Caki2 (cell line): ENCODE measurements at places on chromosomes 4 and X. TPM values are rescaled to one million over a fixed set of nuclear protein-coding genes. Genes with fewer than 3 reads are reported as not detected.

The PAGE2 gene
- not detected in 2 replicates for total RNA-seq

The NUDT10 gene
- total RNA-seq = 1.9 and 6.6 TPM in 2 replicates

The AVPR2 gene
- total RNA-seq = 0.09 TPM in 1 of 2 replicates, not detected in the other

The NOX1 gene
- not detected in 2 replicates for total RNA-seq

The MAGEB17 gene
- total RNA-seq = not detected in 2 replicates

The PCDH18 gene
- total RNA-seq = not detected in 2 replicates

The ARMCX2 gene
- total RNA-seq = 63.1 and 77.1 TPM in 2 replicates

The PLXNA3 gene
- total RNA-seq = 2.2 and 2.7 TPM in 2 replicates

The TXK gene
- total RNA-seq = 0.38 TPM in 1 of 2 replicates, not detected in the other

The CCKAR gene
- not detected in 2 replicates for total RNA-seq

The SSX5 gene
- total RNA-seq = 0.26 TPM in 1 of 2 replicates, not detected in the other

The NLGN4X gene
- total RNA-seq = 12.5 and 36.6 TPM in 2 replicates

The ADH1C gene
- not detected in 2 replicates for total RNA-seq

The AFP gene
- total RNA-seq = 5.4 and 25.5 TPM in 2 replicates

The ADGRL3 gene
- not detected in 2 replicates for total RNA-seq

The S100G gene
- total RNA-seq = not detected in 2 replicates

The GAGE12J gene
- not detected in 2 replicates for total RNA-seq

The CYLC1 gene
- total RNA-seq = not detected in 2 replicates

The PNMA3 gene
- total RNA-seq = 0.30 TPM in 1 of 2 replicates, not detected in the other

The FANCB gene
- total RNA-seq = 0.98 and 4.3 TPM in 2 replicates

The ZFYVE28 gene
- 0.43 and 0.91 TPM in 2 replicates for total RNA-seq

The IL21 gene
- total RNA-seq = not detected in 2 replicates

The MORC4 gene
- 5.3 and 6.8 TPM in 2 replicates for total RNA-seq

The GUCY2F gene
- not detected in 2 replicates for total RNA-seq

The SYNPO2 gene
- total RNA-seq = not detected in 2 replicates

The MTTP gene
- total RNA-seq = 0.07 and 12.4 TPM in 2 replicates

The NAP1L3 gene
- total RNA-seq = 3.1 and 4.3 TPM in 2 replicates

The FOXR2 gene
- not detected in 2 replicates for total RNA-seq

The CXCL10 gene
- total RNA-seq = 0.52 TPM in 1 of 2 replicates, not detected in the other
